ENCODE measurements at places on chromosomes 6 and 20.

DNA sequence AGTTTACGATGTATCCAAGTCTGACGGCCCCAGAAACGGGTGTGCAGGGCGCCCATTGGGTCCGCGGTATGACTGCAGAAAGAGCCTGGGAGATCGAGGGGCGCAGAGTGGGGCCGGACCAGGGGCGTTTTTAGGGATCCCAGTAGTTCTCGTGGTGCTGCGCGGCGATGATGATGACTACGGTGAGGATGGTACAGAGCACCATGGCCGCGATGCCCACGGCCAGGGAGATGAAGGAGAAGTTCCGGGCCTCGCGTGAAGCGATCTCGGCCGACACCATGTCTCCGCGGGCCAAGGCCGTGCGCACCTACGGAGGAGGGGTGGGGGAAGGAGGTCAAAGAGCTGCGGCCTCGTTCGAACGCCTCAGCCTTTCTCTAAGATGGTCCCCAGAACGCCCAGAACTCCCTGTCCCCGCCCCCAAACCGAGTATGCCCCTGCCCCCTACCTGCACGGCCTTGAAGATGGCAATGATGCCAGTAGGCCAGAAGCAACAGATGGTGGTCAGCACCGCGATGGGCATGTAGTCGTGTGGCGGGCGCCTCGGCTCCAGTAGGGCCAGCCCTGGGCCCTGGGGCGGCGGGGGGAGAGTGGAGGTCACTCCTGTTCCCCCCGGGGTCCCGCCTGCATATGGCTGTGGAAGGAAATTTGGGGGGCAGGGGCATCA is 2.5 kb downstream of the PRRT1 start:
- no peak for DNase-seq

- no peak for DNase-seq
These were observed 56.2 kb upstream of the PREP start for GRCh38 chr6:105459049-105459448.

GRCh38 chr6:38517005-38517404 is 122.7 kb downstream of the BTBD9 start:
- no peak for DNase-seq

DNA sequence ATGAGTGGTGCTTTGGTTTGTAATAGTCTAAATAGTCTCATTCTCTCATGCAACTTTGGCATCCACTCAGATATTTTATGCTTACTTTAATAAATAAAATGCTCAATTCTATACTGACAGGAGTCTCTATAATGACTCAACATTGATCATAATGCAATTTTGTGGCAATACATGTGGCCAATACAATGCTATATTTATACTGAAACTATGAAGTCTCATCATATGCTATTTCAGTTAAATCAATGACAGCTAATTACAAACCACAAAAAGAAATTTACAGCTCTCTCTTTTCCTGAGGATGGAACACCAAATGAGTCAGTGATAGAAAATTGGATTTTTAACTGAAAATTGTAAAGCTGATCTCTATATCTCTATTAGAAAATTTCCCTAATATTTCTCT is 77.1 kb downstream of the WASF1 start:
- no peak for DNase-seq
